SJSA1 (cell line): ENCODE measurements at places on chromosomes 13 and 19. TPM values are rescaled to one million over a fixed set of nuclear protein-coding genes. Genes with fewer than 3 reads are reported as not detected.
A peak's percentile ranks its signal among the peaks of the same experiment; 100 is the strongest.

- H3K4me3 ChIP-seq: no peak overlapping the region
- no peaks in the 10 kb centered on the region for H3K4me1 ChIP-seq
- H3K27me3 ChIP-seq: no peaks in the 10 kb centered on the region
- H3K36me3 ChIP-seq: no peaks in the 10 kb centered on the region
Observed at GRCh38 chr19:13718733-13719132, 45.6 kb upstream of the MRI1 start.

The LGALS7 gene
- not detected in 2 replicates for total RNA-seq

DNA sequence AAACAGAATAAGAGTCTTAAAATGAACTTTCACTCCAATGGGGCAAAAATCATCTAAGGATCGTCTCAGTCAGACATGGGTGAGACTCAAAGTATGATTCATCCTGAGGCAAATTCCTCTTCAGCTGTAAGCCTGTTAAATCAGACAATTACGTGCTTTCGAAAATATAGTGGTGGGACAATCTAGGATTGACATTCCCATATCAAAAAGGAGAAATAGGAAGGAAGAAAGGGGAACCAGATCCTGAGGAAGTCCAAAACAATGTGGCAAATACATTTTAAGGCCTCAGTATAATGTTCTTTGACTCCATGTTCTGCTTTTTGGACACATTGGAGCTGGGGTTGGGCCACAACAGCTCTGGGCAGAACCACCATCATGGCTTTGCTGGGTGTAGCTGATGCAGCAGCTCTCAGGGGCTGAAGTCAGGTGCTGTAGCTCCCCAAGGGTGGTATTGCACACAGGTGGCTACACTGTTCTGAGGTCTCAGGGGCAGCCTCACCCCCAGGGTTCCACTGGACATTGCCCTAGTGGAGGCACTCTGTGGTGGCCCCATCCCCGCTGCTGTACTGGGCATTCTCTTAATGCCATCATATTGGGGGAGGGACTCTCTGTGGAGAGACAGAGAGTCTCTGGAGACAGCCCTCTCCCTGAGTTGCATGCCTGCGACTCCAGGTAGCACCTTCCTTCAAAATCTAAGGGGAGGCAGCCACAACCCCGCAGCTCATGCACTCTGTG, 5.7 kb upstream of the FPR3 start:
- H3K27ac ChIP-seq: no peak overlapping the region
- no peak overlapping the region for H3K4me3 ChIP-seq
- no peaks in the 10 kb centered on the region for H3K4me1 ChIP-seq

DNA sequence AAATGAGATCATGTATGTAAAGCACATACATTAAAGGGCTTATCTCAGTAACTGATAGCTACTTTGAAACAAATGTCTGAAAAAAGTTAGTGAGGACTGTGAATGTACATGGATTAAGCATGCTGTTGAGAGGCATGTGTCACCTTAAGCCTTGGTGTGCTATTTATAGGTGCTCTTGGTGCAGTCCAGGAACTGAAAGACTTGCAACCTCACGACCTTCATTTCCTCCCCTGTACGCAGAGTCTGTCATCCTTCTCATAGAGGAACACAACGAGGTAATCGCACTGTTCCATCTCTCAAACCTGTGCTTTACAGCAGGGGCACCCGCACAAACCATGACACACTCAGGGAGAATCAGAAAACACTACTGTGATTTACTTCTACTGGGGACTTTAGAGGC, 65.6 kb downstream of the UFM1 start:
- no peak overlapping the region for H3K4me3 ChIP-seq
- H3K27me3 ChIP-seq: no peaks in the 10 kb centered on the region
- H3K27ac ChIP-seq: no peak overlapping the region
- H3K36me3 ChIP-seq: no peaks in the 10 kb centered on the region

DNA sequence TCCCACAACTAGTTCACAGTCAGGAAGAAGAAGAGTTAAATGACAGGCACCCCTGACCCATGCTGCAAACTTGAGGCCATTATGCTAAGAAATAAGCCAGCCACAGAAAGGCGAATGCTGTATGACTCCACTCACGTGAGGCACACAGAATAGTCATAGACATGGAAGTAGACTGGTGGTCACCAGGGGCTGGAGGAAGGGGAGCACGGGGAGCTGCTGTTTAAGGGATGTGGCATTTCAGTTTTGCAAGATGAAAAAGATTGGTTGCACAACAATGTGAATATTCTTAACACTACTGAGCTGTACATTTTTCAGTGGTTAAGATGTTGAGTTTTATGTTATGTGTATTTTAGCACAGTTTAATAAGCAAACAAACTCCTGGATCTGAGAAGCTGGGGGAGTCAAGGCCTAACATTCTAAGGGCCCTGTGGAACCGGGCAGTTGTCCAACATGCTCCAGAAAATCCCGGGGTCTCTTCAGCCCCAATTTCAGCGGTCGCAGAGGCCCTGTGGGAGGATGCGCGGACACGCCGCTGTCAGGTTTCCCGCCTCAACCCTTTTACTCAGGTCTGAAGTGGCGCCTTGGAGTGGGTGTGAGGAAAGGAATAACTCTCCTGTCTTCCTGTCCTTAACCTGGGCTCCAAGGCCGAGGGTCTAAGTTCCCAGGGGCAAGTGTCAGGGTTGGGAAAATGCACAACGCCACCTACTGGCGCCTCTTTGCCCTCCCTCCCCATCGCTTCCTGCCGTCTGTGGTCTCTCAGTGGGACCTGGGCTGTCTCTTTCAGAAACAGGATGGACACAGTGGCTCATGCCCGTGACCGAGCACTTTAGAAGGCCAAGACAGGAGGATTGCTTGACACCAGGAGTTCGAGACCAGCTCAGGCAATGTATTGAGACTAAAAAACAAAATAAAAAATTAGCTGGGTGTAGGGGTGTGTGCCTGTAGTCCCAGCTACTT, 4.4 kb upstream of the TMEM272 start:
- DNase-seq: peak; percentile 44
- H3K27ac ChIP-seq: peak overlapping the region; percentile 69
- H3K27me3 ChIP-seq: no peaks in the 10 kb centered on the region
- H3K4me3 ChIP-seq: no peak overlapping the region
- peaks cover 54% of the 10 kb centered on the region for H3K4me1 ChIP-seq

The CADM4 gene
- 0.06 TPM in 1 of 2 replicates, not detected in the other for total RNA-seq

- H3K27me3 ChIP-seq: no peaks in the 10 kb centered on the region
- no peaks in the 10 kb centered on the region for H3K4me1 ChIP-seq
- H3K4me3 ChIP-seq: no peak overlapping the region
Observed at GRCh38 chr19:54373781-54374631, 9.3 kb upstream of the LAIR1 start.

GRCh38 chr19:35856546-35857149, at the start of gene KIRREL2:
Gene KIRREL2 (plus strand): TSS chr19:35856911. CDS start chr19:35857120, 209 bp downstream.
- no peak within 1 kb of the TSS for H3K4me3 ChIP-seq
- H3K4me1 ChIP-seq: no peaks in the 10 kb centered on the region
- peaks cover 79% of the 10 kb centered on the region for H3K27me3 ChIP-seq
- H3K36me3 ChIP-seq: no peaks in the 10 kb centered on the region
- no peak for DNase-seq

The KANK3 gene
- not detected in 2 replicates for total RNA-seq

DNA sequence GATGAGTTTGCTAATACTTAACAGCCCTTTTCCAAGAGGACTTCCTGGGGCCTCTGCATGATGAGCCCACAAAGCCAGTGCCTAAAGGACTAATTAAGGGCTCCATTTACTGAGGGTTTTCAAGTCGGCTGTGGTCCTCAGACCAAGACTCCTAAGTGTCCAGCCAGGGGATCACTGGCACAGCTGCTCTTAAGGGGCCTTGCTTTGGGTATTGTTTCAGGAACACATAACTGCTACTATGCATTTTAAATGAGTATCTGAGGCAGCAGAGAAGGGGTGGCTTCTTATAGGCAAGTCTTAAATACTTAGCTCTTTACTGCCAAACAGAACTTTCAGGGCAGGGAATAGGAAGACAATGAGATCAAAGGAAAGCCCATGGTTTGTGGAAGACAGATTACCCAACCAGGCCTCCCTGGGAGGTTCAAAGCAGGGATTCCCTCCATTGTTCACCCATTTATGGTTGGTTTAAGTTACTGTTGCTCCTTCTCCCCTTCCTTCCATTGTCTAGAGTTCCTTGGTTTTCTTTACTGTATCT, 61.9 kb downstream of the TNFRSF19 start:
- no peaks in the 10 kb centered on the region for H3K27me3 ChIP-seq
- H3K27ac ChIP-seq: no peak overlapping the region
- H3K36me3 ChIP-seq: no peaks in the 10 kb centered on the region
- peaks cover 4% of the 10 kb centered on the region for H3K4me1 ChIP-seq
- peak; percentile 7 for DNase-seq

The WDR62 gene
- total RNA-seq: 21.4 and 23.3 TPM in 2 replicates

The FFAR3 gene
- not detected in 2 replicates for total RNA-seq

DNA sequence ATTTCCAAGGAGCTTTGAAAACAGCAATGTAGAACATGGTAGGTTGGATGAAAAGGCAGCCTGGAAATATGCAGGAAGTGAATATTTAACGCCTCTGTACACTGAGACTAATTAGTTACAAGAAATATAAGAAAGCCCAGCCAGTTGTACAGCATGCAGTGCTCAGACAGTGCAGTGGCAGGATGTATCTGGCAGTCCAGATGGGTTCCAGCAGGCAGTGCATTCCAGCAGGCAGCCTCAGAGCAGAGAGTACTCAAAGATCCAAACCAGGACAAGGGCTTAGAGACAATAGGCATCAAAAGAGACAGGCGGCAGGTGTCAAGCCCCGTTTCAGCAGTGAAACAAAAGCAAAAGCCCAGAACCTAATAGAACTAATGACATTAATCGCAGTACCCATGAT, 2776.3 kb downstream of the PCDH9 start:
- no peaks in the 10 kb centered on the region for H3K36me3 ChIP-seq
- no peaks in the 10 kb centered on the region for H3K4me1 ChIP-seq
- DNase-seq: no peak
- no peak overlapping the region for H3K4me3 ChIP-seq
- no peak overlapping the region for H3K27ac ChIP-seq
- H3K27me3 ChIP-seq: no peaks in the 10 kb centered on the region

- peaks cover 21% of the 10 kb centered on the region for H3K4me1 ChIP-seq
- H3K4me3 ChIP-seq: no peak overlapping the region
- no peaks in the 10 kb centered on the region for H3K27me3 ChIP-seq
- DNase-seq: peak; percentile 82
- no peaks in the 10 kb centered on the region for H3K36me3 ChIP-seq
Observed at GRCh38 chr13:32284927-32285632, 30.1 kb downstream of the ZAR1L start.

GRCh38 chr13:77514336-77514726, 21.2 kb upstream of the SCEL start:
- no peak for DNase-seq
- H3K27ac ChIP-seq: no peak overlapping the region
- no peaks in the 10 kb centered on the region for H3K4me1 ChIP-seq
- no peaks in the 10 kb centered on the region for H3K36me3 ChIP-seq

GRCh38 chr19:4521170-4521887, 3.0 kb upstream of the PLIN4 start:
- peaks cover 18% of the 10 kb centered on the region for H3K27me3 ChIP-seq
- H3K36me3 ChIP-seq: no peaks in the 10 kb centered on the region
- DNase-seq: no peak
- H3K4me3 ChIP-seq: no peak overlapping the region

The PSMC4 gene
- total RNA-seq: 137 and 174 TPM in 2 replicates
